SK-MEL-5 (cell line): ENCODE measurements at places on chromosomes 2 and 18. TPM values are rescaled to one million over a fixed set of nuclear protein-coding genes. Genes with fewer than 3 reads are reported as not detected.

The ARHGAP28 gene
- 1.1 and 1.8 TPM in 2 replicates for total RNA-seq

DNA sequence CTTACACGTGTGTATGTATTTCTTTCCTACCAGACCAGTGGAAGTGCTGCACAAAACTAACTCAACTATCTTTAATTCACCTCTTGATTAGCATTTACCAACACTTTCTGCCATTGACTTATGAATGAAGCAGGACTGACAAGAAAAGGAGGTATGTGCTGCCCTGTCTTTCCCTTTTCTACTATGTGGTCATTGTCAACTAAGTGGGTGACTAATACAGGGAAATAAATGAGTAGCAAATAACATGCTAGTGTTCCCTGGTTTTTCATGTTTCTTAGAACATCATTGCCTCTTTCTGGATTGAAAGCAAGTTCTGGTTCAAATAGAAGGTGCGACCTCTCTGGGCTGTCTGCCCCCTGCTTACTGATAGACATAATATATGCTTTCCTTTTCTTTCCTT, 58.0 kb downstream of the LINC00305 start:
- DNase-seq: no peak

The CYS1 gene
- total RNA-seq: 0.27 and 0.29 TPM in 2 replicates

GRCh38 chr2:159880729-159881128, 82.7 kb upstream of the CD302 start:
- no peak for DNase-seq

The HEATR5B gene
- 30.7 and 34.9 TPM in 2 replicates for total RNA-seq

- DNase-seq: no peak
These were observed 49.9 kb downstream of the RAB27B start for GRCh38 chr18:54878159-54878622.

DNA sequence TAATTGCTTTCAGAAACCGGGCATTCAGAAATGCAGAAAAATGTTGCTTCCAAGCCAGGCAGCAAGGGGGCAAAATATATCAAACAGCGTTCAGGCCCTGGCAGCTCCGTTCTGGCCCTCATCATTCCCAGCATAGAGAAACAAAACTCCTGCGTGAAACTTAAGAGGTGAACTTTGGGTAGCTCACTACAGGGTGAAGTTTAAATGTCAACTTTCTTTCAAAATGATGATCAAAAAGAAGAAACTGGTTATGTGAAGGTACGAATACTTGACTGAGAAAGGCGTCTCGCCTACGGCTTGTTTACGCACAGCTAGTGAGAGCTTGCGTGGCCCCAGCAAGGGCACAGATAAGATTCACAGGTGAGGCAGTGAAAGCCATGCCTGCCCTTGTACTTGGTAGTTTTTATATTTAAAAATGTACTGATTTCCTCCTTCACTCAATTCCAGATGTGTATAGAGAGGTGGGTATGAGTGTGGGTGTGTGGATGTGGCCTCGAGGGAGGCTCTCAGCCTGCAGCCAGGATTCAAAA, 127.5 kb downstream of the NFATC1 start:
- DNase-seq: no peak

The MPHOSPH10 gene
- 32.1 and 35.0 TPM in 2 replicates for total RNA-seq

GRCh38 chr2:25178976-25179375, 10.6 kb upstream of the POMC start:
- no peak for DNase-seq

The RESP18 gene
- total RNA-seq: not detected in 2 replicates

DNA sequence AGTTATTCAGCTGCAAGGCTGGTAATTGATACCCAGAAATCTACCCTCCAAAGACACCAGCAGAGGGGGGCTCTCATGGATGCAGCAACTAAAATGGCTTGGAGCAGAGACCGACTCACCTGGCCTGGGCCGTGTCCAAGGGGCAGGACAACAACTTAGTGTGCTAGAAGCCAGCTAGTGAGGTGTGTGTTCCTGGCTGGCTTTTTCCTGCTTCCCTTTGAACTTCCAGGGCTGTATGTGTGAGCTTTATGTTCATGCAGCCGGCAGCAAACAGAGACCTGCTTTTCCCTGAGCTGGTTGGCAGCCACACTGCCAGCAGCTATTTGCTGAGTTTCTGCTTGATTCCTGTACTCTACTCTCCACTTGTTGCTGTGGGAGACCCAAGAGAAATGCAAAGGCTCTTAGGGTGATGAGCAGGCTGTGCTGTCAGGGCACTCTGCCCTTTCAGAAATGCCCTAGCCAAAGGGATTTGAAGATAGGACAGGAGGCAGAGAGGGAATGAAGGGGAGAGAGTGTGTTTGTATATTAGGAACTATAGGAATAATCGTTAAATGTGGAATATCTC, 23.7 kb upstream of the GRP start:
- DNase-seq: no peak

DNA sequence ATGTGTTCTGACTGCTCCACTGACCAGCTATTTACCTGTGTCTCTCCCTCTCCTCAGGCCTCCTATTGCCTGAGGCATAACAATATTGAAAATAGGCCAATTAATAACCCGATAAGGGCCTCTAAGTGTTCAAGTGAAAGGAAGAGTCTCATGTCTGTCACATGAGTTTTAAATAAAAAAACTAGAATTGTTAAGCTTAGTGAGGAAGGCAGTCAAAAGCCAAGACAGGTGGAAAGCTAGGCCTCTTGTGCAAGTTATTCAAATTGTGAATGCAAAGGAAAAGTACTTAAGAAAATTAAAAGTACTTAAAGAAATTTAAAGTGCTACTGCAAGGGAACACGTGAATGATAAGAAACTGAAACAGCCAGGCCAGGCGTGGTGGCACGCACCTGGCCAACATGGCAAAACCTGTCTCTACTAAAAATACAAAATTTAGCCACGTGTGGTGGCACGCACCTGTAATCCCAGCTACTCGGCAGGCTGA, 44.9 kb upstream of the TAF4B start:
- DNase-seq: no peak

DNA sequence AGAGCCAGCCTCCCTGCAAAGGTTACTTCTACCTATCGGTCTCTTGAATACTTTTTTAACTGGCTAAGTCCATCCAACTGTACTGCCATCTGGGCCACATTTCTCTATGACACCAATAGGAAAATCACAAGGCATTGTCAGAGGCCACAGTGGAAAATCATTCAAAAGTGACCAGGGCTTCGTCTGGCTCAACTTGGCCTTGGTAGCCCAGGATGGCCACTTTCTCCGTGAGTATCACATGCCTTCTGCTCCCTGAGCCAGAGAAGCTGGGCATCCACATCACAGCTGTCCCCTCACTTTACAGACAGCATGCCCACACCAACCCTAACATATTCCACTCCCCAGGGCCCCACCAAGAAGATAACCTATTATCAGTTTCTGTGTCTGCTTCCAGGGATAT, 5.8 kb downstream of the CIB4 start:
- DNase-seq: no peak

DNA sequence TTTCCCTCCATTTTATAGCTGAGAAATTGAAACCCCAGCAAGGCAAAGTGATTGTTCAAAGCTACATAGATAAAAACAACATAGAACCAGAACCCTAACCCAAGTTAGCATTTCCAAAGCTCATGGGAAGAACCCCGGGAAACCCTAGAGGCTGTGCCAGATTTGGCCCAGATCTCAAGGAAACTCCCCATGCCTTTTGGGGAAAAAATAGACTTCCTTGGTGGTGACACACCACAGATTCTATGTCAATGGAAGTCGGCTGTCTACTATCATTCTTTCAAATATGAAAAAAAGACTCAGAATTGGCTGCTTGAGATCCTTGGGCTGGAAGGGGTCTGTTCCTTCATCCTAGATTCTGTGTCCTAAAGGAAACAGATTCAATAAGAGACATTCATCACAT, 8.4 kb downstream of the COL6A3 start:
- DNase-seq: no peak

GRCh38 chr2:167572883-167573619, 674.3 kb downstream of the STK39 start:
- DNase-seq: no peak

- DNase-seq: no peak
These were observed 240.6 kb downstream of the SOX11 start for GRCh38 chr2:5932556-5933469.

GRCh38 chr2:64836566-64836965, 152.6 kb upstream of the SLC1A4 start:
- no peak for DNase-seq

DNA sequence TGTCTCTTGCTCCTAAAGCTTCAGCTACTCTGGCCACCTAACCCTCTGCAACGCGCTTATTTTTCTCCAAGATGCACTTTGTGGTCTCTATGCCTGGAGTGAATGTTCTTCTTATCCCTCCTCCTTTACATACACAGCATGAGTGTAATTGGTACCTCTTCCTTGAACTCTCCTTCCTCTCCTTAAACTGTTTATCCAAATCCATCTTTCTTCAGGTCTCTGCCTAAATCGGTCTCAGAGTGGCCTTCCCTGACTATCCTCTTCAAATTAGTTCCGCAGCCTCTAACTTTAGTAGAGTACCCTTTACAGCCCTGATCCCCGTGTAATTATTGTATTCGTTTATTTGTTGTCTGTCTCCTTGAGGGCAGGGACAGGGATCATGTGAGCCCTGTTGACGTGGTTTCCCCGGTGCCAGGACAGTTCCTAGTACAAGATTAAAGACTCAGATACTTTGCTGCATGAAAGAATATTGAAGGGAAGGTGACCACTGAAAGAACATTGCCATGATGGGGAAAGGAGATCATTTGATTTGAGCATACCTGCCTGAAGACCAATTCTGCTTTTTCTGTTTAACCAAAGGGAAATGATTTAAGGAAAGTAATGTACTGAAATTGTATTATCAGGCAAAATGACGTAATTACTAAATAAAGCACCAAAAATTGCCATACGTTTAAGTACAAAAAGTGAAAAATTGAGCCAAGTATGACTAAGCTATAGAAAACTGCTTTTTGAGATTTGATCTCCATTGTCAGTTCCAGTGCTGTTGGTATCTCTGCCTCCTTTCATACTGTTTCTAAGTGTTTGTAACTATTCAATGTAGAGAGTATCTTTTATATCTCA, 1.2 kb downstream of the CNOT9 start:
- DNase-seq: peak; percentile 59

DNA sequence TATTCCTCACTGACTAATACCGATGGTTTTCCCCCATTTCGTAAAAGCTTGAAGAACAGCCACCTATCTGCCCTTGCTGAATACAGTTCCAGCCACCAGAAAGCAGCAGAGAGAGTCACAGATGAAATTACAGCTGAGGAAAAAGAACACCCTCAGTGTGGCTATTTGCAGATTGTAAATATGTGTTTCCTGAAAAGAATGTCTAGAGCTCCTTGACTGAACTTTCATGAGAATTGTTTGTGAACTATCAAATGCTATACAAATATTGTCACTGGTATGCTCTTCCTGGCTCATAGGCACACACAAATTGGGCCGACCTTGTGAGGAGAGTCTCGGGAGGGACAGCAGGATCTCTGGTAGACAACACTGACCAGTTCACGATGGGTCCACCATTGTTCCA, 58.1 kb upstream of the TTC39C start:
- DNase-seq: no peak
